ENCODE measurements at places on chromosomes 4 and X.

DNA sequence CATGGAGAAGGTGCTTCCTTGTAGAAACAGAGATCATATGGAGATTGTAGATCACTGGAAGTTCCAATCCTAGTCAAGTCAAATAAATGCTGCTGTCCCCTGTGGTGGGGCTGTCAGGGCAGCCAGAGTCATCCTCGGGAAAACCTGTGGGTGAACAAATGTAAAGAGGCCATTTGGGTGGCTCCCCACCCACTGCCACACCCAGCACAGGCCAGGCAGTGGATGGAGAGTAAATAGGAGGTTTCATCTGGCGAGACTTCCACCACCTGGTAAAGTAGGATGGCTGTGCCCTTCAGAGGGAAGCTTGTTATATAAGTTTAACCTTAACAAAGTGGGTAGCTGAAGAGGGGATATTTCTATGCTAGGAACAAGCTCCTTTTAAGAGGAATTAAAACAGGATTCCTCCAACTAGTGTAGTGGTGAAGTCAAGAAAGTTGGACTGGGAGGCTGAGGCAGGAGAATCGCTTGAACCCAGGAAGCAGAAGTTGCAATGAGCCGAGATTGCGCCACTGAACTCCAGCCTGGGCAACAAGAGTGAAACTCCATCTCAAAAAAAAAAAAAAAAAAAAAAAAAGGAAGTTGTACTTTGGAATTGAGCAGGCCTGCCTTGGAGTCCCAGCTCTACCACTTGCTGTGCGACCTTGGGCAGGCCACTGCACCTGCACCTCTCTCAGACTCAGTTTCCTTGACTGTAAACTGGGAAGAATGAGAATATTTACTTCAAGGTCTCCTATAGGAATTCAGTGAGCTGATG lies 273.7 kb downstream of the PTTG2 start:
- DNase-seq, result no peak

DNA sequence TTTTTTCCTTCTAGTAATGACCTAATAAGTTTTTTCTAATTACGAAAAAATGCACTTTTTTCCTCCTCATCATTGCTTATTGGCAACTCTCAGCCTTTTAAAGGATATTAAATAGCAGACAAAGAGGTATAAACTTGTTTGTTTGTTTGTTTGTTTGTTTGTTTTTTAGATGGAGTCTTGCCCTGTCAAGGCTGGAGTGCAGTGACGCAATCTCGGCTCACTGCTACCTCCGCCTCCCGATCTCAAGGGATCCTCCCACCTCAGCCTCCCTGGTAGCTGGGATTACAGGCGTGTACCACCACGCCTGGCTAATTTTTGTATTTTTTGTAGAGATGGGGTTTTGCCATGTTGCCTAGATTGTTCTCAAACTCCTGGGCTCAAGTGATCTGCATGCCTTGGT lies 6.0 kb downstream of the RBM47 start:
- DNase-seq, result no peak

DNA sequence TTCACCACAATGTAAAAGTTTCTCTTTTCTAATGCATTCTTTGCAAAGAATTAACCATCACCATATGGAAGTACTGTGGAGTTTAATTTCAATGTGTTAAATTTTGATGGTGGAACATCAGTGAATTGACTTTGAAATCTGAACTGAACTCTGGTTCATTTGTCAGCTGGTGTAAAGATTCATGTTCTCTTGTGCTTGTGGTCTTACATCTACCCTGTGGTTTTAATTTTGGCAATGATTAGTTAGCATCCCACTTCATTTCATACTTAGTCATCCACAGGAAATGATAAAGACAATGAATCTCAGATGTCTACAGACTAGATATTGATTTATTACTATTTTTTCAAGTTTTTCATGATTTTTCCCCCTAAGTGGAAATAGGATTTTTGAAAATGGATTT lies 77.8 kb downstream of the GRID2 start:
- no peak for DNase-seq

- DNase-seq, result no peak
These were observed 24.1 kb downstream of the ZCCHC12 start for GRCh38 chrX:118847676-118848075.

- no peak for DNase-seq
These were observed 908.1 kb downstream of the CCSER1 start for GRCh38 chr4:91035276-91035675.

- no peak for DNase-seq
These were observed 45.9 kb downstream of the ADGRL3 start for GRCh38 chr4:61246034-61246433.

- peak; percentile 21 for DNase-seq
These were observed 155.7 kb upstream of the MAP3K15 start for GRCh38 chrX:19670854-19671620.

DNA sequence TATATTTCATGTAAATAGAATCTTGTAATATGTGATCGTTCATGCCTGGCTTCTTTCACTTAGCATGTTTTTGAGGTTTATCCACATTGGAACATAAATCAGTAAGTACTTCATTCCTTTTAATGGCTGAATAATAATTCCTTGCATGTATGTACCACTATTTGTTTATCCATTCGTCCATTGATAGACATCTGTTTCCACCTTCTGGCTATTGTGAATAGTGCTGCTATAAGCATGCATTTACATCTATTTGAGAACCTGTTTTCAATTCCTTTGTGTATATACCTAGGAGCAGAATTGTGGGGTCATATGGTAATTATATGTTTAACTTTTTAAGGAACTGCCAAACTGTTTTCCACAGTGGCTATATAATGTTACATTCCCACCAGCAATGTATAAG lies 356.7 kb upstream of the DIPK2B start:
- DNase-seq, result no peak

DNA sequence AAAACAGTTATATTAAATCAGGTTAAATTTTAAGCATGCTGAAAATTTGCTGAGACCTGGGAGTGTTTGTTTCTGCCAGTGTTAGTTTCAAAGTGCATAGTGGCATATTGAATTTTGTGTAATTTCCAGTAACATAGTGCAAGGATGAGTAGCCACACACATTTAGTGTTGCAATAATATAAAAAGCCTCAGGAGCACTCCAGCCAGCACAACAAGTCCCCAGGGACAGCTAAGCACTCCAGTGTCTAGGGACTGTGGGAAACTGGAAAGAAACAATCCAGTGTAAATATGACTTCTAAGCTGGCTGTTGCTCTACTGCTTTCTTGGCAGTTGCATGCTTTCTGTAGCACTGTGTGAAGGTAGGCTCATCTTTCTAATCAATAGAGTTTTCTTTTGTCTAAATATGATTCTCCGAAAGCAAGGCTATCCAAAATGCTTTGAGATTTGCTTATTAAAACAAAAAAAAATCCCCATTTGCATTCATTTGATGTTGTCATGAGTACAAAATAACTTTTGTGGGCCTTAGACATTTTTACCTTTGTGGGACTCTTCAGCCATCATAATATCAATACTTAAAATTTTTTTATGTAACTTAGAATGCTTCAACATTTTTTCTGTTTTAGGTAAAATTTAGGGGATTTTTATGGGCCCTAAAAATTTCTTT lies 24.2 kb upstream of the CXCL2 start:
- no peak for DNase-seq

DNA sequence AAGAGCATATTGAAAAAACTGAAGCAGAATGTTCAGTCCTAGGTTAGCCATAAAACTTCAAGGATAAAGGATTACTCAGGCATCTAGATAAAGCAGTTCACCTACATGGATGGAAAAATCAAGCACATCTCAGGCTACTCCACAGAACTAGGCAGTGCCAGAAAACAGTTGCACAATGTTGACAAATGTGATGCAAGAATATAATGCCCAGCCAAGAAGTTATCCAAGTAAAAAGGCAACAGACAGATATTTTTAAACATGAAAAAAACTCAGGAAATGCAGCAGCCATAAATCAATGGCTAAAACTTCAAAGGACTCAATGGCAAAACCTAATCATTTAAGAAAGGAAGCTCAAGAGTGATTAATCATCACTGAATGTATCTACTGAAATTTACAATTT lies 456.0 kb upstream of the FAM241A start:
- no peak for DNase-seq

DNA sequence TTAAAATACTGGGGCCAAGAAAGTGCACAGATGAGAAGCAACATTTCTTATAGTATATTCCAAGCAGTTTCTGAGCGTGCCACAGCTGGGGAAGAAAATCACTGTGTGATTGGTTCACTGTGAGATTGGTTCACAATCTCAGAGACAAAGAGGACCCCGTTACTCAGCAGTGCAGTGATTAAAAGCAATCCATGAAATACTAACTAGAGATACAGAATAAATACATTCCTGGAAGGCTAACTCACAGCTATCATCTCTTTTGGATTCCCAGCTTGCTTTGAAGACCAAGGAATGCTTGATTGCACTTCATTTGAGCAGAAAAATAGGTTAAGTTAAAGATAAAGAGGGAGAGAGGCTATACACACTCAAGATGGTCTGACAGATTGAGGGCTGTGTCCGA lies 132.1 kb upstream of the RAPGEF2 start:
- DNase-seq, result no peak

DNA sequence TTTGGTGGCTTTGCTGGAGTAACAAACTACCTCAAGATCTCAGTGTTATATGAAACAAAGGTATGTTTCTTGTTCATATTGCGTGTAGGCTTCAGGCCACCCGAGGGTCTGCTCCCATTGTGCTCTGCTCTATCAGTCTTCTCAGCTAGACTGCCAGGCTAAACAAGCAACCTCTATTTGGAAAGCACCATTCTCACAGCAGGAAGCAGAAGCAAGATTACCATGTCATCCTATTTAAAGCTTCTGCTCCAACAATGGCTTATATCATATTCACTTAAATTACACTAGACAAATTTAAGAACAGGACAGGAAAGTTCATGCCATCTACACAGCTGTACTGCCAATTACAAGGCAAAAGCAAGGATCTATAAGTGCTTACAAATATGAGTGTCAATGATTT lies 385.8 kb downstream of the PPARGC1A start:
- DNase-seq, result no peak

All from SW 1271 (cell line).